AG09309 (cell line): ENCODE measurements at places on chromosomes 7 and 10.

- no peak for DNase-seq
These were observed 150.2 kb downstream of the DGKB start for GRCh38 chr7:14752301-14752700.

DNA sequence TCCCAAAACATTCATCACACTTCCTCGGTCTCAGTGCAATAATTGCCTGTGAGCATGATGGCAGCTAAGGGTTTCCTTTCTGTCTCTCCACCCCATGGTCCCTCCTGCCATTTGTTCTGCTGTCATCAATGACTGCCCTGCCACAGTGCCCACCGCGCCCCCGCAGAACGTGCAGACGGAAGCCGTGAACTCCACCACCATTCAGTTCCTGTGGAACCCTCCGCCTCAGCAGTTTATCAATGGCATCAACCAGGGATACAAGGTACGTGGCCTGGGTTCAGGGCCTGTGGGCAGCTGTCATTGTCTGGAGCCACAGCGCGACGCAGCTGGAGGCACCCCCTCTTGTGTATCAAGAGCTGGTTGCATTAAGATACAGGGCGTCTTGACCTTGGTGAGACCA lies 632.9 kb upstream of the FOXK1 start:
- DNase-seq, result no peak

DNA sequence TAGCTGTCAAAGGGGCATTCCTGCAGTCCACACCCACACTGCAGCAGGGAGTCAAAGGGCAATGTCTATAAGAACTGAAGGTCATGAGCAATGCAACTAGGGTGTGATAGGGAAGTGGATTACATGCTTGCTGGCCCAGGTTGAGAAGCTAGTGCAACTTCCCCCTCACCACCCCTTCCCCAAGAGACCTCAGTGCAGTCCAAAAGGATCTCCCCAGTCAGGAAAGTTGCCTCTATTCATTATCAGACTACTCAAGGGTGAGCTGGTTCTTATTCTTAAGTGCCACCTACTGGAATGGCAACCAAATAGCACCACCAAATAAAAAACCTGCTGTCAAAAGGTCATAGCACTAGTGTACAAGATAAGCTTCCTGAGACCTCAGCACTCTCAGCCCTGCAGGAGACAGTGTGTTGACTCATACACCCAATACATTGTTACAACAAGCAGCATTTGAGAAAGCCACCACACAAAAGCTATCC lies 28.2 kb downstream of the MTERF1 start:
- DNase-seq, result no peak

DNA sequence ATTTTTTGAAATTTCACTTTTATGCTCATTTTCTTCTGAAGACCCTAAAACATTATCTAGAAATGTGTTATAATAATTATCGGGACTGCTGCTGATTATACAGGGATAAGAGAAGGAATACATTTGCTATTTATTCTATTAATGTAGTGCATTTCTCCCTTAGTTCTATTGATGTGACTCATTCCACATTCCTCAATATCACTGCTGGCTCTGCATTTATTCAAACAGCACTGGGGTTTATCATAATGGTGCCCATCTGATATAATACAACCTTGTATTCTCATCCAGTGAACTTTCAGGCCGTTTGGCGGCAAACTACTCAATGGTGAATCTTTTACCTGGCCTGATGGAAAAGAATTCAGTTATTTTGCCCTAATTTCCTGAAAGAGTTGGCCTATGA lies 7.8 kb downstream of the KCND2 start:
- no peak for DNase-seq

- no peak for DNase-seq
These were observed 335.7 kb upstream of the SHH start for GRCh38 chr7:156147756-156148504.

- no peak for DNase-seq
These were observed 68.3 kb upstream of the DNAJB6 start for GRCh38 chr7:157268540-157268939.

- no peak for DNase-seq
These were observed 19.0 kb downstream of the HYAL4 start for GRCh38 chr7:123864012-123864411.

DNA sequence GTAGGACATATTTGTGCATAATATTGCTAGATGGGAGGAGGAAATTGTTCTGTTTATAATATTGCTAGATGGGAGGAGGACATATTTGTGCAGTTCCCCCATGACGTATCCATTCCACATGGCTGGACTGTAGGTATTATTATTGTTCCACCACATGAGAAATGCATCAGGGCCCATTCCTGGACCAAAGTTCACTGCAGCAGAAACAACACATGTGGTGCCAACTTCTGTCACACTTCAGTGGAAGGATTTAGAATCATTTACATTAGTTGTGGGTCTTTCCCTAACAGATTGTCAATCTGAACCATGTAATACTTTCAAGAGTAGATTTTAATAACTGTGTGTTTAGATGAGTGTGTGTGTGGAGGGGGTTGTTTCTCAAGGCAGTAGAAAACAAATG lies 32.7 kb upstream of the MACC1 start:
- no peak for DNase-seq

DNA sequence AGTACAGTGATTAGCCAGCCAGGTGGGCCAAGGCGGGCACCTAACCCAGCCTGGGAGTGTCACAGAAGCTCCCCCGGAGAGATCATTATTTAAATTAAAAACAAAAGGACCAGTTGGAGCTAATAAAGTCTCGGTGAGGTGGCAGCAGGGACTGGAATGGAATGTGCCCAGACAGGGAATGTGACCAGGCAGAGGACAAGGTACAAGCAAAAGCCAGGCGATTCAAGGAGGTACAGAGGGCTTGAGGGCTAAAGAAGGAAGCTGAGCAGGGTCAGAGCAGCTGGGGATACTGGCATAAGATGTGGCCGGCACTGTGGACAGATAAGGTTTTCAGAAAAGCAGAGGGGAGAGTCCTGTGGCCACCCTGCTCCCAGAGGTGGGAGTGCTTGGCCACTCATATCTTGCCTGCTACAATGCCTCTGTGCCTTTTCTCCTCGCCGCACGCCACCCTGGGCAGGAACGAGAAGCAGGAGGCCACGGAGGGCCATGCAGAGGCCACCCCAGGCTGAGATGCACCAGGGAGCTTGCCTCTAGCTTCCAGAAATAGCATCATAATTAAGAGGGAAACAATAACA lies 13.2 kb downstream of the TMEM273 start:
- DNase-seq, result no peak

GRCh38 chr10:22491480-22491879 lies 146.2 kb downstream of the SPAG6 start:
- no peak for DNase-seq

DNA sequence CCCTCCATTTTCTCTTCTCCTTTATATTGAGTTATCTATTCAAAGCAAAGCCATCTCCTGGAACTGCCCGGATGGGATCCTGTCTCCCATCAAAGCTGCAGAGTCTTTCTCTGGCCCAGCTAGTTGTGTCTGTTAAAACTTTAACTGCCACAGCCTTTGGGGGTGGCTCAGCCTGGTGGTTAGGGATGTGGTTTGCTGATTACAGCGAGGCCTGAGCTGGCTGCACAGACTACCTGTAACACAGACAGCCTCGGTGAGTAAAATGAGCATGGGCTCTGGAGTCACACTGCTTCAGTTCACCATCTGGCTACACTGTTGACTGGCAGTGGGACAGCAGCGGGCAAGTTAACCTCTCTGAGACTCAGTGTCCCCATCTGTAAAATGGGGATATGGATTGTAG lies 18.4 kb upstream of the HABP2 start:
- DNase-seq, result no peak

GRCh38 chr7:84684836-84685480 lies 490.4 kb upstream of the SEMA3A start:
- DNase-seq, result no peak

DNA sequence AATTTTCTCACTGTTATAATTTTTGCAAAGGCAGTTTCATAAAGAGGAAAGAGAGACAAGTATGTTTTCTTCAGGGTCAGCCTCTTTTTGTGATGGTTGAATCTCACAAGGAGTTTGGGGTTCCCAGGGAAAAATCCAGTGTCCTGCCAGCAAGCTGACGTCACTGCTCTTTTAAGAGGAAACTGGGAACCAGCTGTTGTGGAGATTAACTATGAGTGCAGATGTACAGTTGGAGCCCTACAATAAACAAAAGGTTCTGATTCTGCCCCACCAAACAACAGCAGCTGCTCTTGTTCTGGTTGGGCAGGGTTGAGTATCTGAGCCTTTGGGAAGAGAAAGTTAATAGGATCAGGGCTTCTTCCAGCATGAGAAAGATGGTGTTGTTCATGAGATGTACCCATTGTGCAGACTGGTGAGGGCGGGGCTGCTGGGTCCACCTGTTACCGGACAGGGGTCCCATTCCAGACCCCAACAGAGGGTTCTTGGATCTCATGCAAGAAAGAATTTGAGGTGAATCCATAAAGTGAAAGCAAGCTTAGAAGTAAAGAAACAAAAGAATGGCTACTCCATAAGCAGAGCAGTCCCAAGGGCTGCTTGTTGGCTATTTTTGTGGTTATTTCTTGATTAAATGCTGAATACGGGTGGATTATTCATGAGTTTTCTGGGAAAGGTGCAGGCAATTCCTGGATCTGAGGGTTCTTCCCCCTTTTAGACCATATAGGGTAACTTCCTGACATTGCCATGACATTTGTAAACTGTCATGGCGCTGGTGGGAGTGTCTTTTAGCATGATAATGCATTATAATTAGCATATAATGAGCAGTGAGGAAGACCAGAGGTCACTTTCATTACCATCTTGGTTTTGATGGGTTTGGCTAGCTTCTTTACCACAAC lies 12.5 kb downstream of the PRF1 start:
- DNase-seq, result no peak

DNA sequence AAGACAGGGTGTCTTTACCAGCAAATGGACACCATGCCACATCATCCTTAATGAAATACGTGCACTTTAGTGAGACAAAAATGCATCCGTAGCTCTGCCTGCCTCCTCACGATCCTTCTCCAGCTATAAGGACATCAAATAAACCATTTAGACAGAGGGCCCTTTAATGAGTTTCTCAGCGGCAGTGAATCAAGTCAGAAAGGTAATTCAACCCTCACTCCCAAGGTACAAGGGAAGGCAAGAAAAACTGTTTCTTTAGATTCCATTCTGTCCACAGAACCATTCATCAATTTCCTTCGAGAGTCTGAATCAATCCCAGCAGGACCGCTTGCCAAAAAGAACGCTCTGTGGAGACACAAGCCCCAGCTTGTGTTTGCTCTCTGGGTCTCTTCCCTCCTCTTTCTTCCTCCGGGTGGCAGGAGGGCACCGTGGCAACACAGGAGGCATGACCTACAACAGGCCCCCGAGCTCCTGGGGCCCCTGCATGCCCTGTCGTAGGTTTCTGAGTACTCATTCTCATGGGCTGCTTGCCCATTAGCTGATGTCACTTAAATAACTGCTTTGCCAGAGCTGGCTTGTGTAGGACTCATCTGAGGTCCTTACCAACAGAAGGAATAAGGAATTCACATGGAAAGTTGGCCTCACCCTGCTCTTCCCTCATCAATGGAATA lies 297.8 kb upstream of the PRKCQ start:
- DNase-seq, result no peak

DNA sequence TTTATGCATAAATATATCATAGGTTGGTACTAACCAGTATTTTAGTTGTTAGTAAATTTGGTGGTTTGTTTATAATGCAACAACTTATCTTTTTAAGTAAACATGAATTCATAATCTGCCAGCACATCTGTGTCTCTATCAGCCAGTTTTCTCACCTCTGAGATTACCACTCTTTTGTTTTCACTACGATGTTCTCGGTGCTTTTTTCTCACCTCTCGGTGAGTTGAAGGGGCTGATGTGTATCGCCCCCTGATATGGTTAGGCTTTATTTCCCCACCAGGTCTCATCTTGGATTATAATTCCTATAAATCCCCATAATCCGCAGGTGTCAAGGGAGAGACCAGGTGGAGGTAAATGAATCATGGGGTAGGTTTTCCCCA lies 114.1 kb downstream of the CAMK1D start:
- DNase-seq, result no peak

GRCh38 chr7:21429786-21430574 lies 2.1 kb downstream of the SP4 start:
- no peak for DNase-seq

DNA sequence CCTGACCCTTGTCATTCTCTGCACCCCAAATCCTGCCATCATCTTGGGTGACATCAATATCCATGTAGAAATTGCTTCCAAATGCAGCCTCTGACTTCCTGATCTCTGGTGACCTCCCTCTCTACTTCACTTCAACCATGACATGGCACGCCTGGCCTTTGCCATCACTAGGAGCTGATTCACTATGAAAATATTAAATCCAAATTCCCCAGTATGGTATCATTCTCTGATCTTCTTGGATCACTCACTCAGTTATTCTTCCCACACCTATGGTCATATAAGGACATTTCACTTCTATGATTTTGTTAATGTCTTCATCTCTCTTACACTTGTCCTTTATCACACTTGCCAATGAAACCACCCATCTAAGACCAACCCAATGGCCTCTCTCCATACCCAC lies 73.7 kb upstream of the ODAD2 start:
- DNase-seq, result no peak

- DNase-seq, result no peak
These were observed 99.0 kb downstream of the SPAG6 start for GRCh38 chr10:22444219-22444788.

- no peak for DNase-seq
These were observed 70.9 kb downstream of the CDK1 start for GRCh38 chr10:60849217-60849616.

DNA sequence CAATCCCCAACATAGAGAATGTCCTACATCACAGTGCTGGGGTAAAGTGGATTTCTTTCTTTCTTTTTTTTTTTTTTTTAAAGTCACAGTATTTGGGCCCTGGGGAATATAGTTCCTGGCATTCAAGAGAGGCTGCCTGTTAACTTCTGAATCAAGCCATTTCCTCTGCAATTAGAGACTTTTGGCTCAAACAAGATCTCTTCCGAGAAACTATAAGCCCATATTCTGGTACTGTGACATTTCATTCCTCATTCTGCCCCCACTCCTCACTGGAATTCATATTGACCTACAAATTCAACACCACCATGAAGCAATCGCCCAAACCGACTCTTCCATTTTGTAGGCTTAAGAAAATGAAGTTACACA lies 187.4 kb downstream of the PHTF2 start:
- DNase-seq, result no peak

GRCh38 chr10:49398986-49399385 lies 3.1 kb upstream of the DRGX start:
- no peak for DNase-seq
